ENCODE measurements at places on chromosomes 1 and 21.

- H3K27me3 ChIP-seq: peaks cover 76% of the 10 kb centered on the region
- DNase-seq: no peak
- H3K27ac ChIP-seq: no peak overlapping the region
- no peaks in the 10 kb centered on the region for H3K36me3 ChIP-seq
Observed at GRCh38 chr1:224745924-224746323, 129.8 kb downstream of the CNIH3 start.

DNA sequence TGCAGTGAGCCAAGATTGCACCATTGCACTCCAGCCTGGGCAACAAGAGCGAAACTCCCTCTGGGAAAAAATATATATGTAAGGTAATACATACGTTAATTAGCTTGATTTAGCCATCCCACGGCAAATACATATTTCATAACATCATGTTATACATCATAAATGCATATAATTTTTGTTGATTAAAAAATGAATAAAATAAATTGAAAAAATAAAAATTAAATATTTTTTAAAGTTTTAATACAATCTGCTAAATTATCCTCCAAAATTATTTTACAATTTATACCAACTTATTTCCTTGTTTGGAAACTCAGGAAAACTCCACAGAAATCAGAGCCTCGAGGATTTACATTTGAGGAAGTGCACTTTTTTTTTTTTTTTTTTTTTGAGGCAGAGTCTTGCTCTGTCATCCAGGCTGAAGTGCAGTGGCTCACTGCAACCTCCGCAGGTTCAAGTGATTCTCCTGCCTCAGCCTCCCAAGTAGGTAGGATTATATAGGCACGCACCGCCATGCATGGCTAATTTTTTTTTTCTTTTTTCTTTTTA, 12.6 kb upstream of the IPO9 start:
- no peak for DNase-seq
- no peak overlapping the region for H3K4me3 ChIP-seq
- peaks cover 3% of the 10 kb centered on the region for H3K36me3 ChIP-seq
- no peaks in the 10 kb centered on the region for H3K4me1 ChIP-seq

GRCh38 chr21:46325073-46325912, 1.3 kb downstream of the PCNT start:
- peaks cover 36% of the 10 kb centered on the region for H3K36me3 ChIP-seq
- no peak for DNase-seq
- no peaks in the 10 kb centered on the region for H3K27me3 ChIP-seq

DNA sequence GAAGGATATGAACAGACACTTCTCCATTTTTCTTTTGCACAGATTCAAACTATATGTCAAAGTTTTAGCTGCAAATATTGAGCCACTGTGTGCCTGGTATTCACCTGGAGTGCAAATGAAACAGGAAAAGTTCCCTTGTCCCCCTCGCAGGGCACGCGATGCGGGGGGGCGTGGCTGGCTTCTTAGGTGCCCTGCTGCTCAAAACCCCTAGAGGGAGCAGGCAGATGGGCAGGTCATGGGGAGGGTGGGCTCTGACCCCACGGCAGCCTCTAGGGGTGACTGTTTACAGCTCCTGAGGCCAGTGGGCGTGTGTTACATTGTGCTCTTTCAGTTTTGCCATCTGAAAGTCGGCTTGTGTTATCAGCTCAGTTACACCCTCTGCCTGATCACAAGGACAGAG, 931.2 kb upstream of the B3GALT2 start:
- H3K36me3 ChIP-seq: peaks cover 4% of the 10 kb centered on the region
- no peak overlapping the region for H3K4me3 ChIP-seq
- no peak overlapping the region for H3K27ac ChIP-seq
- no peaks in the 10 kb centered on the region for H3K27me3 ChIP-seq
- no peak for DNase-seq

- no peaks in the 10 kb centered on the region for H3K36me3 ChIP-seq
- H3K4me1 ChIP-seq: no peaks in the 10 kb centered on the region
- H3K4me3 ChIP-seq: no peak overlapping the region
- no peaks in the 10 kb centered on the region for H3K27me3 ChIP-seq
- no peak overlapping the region for H3K27ac ChIP-seq
- DNase-seq: no peak
Observed at GRCh38 chr1:102498929-102499328, 502.2 kb upstream of the OLFM3 start.

All from effector memory CD8-positive, alpha-beta T cell (primary cell).